ENCODE measurements at places on chromosomes 7 and 10. TPM values are rescaled to one million over a fixed set of nuclear protein-coding genes. Genes with fewer than 3 reads are reported as not detected.

DNA sequence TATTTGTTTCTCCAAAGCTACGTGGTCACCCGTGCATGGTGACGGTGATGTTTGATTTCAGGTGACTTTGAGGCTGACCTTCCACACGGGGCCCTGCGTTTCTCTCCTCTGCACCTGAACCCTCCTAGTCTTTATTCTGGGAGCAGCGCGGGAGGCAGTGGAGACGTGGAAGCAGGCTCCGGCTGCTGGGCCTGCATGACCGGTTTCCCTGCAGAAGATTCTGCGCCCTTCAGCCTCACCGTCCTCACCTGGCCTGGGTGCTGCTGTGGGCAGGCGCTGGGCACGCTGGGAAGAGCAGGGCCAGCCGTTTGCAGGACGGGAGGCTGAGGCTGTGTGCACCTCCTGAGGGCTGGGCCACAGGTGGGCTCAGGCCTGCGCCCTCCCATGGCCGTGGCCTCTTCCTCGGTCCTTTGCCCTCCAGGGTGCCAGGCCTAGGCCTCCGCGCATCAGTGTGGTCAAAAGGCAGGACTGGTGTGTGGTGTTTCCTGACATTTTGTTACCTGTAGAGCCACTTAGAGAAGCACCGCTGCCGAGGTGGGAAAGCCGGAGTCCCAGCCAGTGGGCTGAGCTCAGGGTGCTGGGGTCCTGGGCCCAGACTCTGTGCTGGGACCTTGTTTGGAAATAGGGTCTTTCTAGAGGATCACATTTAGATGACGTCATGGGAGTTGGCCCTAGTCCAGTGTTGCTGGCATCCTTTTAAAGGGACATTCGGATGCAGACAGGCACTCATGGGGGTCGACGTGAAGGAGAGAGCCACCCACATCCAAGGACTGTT is 478.3 kb downstream of the DNAJB6 start:
- no peak for DNase-seq

Gene ZNF117
- 9.4 TPM for polyA plus RNA-seq

- DNase-seq, result no peak
Measured at GRCh38 chr7:132321387-132321786, 254.9 kb downstream of the PLXNA4 start.

Gene KCP
- polyA plus RNA-seq, result 0.82 TPM

Gene RPEL1
- polyA plus RNA-seq, result 0.19 TPM

Gene EN2
- 0.70 TPM for polyA plus RNA-seq

GRCh38 chr10:93088466-93088865 is 14.8 kb downstream of the CYP26A1 start:
- peak; percentile 36 for DNase-seq

DNA sequence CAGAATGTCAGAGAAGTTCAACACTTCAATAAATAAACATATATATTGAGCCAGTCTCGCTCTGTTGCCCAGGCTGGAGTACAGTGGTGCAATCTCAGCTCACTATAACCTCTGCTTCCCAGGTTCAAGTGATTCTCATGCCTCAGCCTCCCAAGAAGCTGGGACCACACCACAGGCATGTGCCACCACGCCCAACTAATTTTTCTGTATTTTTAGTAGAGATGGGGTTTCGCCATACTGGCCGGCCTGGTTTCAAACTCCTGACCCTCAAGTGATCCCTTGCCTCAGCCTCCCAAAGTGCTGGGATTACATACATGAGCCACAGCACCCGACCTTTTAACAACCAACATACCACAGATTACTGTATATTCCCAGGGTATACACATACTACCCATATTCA is 134.2 kb downstream of the JMJD1C start:
- DNase-seq, result no peak

- no peak for DNase-seq
Measured at GRCh38 chr10:60197206-60197605, 192.5 kb downstream of the ANK3 start.

DNA sequence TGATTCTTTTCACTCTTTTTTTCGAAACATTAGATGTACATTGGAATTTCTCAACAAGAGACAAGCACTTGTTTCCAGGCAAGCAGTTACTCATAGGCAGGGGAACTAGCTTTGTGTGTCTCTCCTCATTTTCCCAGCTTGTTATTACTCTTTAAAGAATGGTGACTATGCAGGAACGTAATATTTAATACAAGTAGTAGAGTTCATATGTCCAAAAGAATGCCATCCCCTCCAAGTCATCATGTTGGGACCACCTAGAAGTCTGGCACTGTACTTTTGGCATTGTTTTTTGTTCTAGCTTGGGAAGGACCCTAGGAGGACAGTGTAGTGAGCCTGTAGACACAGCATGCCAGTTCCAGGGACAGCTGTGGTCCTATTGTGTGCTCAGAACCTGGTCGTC is 650.7 kb downstream of the INHBA start:
- no peak for DNase-seq

GRCh38 chr10:28587970-28588290 is 55.0 kb downstream of the WAC start:
- DNase-seq, result peak; percentile 72

Gene WDR91
- 13.7 TPM for polyA plus RNA-seq

Gene CAV2
- 58.5 TPM for polyA plus RNA-seq

GRCh38 chr10:70362328-70362727 is 20.1 kb downstream of the LRRC20 start:
- no peak for DNase-seq

Gene NAT16
- not detected for polyA plus RNA-seq

Gene PRF1
- polyA plus RNA-seq, result 0.97 TPM

Gene TM9SF3
- 88.5 TPM for polyA plus RNA-seq

Gene NPY
- polyA plus RNA-seq, result 23.5 TPM

Gene PTF1A
- not detected for polyA plus RNA-seq

Gene CALML3
- polyA plus RNA-seq, result 0.33 TPM

Gene CLDN4
- polyA plus RNA-seq, result 0.77 TPM

DNA sequence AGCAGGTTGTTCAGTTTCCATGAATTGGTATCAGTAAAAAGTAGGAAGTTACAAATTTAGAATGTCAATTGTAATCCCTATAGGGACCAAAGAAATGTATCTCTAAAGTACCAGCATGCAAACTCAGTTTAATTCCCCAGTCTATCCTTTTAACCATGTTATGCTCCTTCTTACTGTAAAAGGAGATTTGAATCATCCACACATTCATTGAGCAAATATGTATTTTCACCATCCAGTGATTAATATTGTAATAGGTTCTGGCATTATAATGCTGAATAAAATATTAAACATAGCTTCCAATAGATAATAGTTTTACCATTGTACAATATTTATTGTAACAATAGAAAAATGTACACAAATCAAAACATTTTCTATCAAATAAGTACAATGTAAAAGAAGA is 228.2 kb upstream of the SEMA3A start:
- no peak for DNase-seq

Gene IL2RA
- 0.62 TPM for polyA plus RNA-seq

DNA sequence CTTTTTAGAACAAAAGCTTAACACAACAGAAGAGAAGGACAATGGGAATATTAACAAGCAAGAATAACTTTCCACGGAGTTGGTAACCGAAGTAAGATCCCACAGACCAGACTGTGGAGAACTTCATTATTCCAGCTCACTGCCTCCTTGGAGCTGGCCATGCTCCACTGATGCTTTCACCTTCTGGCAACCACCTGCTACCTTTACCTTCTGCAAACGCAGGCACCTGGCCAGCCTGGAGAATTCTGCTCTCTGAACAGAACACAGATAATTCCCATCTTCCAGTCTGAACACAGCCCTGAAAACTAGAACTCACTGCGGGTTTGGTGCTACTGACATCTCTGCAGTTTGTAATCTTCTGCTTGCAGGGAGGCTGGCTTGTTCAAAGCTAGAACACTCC is 66.5 kb downstream of the JAZF1 start:
- DNase-seq, result no peak

Gene AKR1D1
- 0.22 TPM for polyA plus RNA-seq

- DNase-seq, result no peak
Measured at GRCh38 chr7:37097983-37098382, 350.7 kb downstream of the ELMO1 start.

Gene PSMA2
- polyA plus RNA-seq, result 114 TPM

Gene PON1
- polyA plus RNA-seq, result 0.27 TPM

DNA sequence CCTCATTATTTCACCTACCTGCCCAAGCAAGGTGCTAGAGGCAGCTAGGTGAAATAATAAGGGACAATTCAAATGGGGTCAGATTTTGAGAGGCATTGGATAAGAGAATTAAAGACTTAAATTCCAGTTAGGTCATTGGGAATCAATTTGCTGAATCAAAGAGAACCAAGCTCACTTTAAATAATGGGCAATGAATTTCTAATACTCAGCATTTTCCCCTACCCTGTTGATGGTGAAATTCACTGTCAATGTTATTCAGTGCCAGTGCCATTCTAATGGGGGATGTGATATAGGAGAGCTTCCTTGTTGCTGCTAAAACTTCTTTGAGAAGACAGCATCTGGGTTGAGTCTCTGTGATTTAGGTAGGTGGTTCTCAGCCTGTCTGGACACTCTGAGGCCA is 509.3 kb downstream of the PHTF2 start:
- DNase-seq, result no peak

GRCh38 chr7:3200504-3200903 is 100.5 kb upstream of the SDK1 start:
- no peak for DNase-seq

Gene ZNF655
- 45.6 TPM for polyA plus RNA-seq

Gene FAM131B
- 1.5 TPM for polyA plus RNA-seq

GRCh38 chr7:68980011-68980410 is 618.3 kb upstream of the AUTS2 start:
- DNase-seq, result no peak

GRCh38 chr10:109972372-109973001 is 35.3 kb upstream of the ADD3 start:
- no peak for DNase-seq

Gene COBL
- polyA plus RNA-seq, result 88.2 TPM

DNA sequence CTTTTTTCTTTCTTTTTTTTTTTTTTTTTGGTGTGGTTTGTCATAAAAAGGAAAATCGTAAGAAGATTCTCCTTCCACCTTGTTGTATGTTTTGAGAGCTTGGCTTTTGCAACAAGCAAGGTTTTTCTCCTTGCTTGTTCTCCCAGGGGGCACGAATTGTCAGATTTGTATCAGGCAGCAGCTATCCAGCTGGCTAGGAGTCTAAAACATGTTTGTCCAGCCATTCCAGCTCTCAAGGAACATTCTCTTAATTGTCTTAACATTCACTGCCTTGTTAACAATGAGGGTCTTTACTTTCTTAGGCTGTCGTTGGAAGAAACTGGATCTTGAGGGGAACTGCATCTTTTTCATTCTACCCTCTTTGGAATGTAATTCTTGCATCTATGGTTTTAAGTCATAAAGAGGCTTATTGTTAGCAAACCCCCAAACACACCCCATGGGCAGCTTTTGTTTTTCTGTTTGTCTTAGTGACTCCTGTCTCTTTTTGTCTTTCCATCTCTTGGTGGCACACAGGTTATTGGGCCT is 14.6 kb downstream of the SHTN1 start:
- no peak for DNase-seq

GRCh38 chr10:15824498-15824897 is 35.8 kb downstream of the MINDY3 start:
- peak; percentile 30 for DNase-seq

Gene FOXP2
- polyA plus RNA-seq, result 9.0 TPM

DNA sequence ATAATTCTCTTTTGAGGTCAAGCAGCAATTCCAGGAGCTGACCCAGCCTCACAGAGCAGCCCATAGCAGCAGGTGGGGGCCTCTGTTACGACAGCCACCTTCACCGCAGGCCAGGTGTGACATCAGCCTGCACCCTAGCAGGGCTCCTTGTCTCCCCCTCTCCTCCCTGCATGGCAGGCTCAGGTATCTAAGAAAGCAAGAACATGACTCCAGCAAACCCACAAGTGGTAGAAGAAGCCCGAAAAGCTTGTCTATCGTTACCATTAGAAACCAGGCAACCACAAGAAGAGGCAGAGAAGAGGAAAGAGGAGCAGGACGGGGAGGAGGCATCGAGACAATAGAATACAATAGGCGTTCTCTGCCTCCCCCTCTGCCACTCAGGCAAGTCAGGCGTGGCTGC is 104.0 kb upstream of the PRR15 start:
- DNase-seq, result no peak

Gene ARMC3
- polyA plus RNA-seq, result 0.12 TPM

Gene PALD1
- polyA plus RNA-seq, result 12.8 TPM

GRCh38 chr10:124918906-124919305 is 23.0 kb upstream of the ZRANB1 start:
- no peak for DNase-seq

Gene MYOZ1
- polyA plus RNA-seq, result 455 TPM

GRCh38 chr7:90777465-90777864 is 181.3 kb downstream of the CDK14 start:
- DNase-seq, result no peak

GRCh38 chr7:135486261-135486920 is 23.5 kb downstream of the CNOT4 start:
- peak; percentile 2 for DNase-seq

DNA sequence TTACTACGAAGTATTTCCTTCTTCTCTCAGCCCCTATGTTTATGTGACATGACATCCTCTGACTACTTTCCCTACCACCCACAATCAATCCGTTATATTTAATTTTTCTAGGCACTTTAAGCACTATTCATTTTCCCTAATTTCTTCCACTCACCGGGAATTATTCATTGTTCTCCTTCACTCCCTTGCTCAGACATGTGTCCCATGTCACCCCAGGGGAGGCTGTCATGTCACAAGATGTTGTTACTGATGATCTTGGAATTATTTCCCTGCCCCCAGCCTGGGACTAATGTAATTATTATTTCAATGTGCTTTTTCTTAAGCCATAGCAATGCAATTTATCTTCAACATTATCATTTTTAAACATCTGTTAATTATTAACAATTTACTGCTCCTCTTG is 317.2 kb downstream of the PHF14 start:
- DNase-seq, result no peak

- DNase-seq, result no peak
Measured at GRCh38 chr10:81914736-81915503, 39.9 kb downstream of the NRG3 start.

DNA sequence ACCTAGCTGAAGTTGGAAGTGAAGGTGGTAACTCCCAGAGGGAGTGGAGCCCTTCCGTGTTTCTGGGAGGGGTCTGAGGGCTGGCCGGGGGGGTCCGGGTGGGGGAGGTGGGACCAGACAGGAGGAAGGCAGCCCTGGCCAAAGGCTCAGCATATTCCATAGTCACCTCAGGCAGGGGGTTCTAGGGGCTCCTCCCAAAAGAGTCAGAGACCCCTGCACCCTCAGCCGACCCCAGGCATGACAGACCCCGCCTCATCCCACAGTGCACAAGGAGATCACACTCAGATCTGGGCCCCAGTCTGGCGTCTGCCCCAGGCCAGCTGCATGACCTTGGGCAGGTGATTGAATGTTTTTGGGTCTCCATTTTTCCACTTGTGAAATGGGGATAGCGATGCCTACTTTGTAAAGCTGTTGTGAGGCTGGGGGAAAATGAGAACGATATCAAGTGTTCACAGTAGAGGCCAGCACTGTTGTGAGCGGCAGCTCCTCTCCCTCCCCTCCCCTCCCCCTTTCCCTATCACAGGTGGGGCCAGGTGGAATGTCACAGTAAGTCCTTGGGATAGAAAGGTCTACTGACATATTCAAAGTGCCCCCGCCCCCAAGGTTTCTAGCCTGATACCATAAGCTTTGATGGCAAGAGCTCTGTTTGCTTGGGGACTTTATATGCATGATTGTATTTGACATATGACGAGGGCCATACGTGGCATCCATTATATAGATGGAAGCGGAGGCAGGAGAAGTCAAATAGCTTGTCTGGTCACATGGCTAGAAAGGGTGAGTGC is 33.3 kb downstream of the DNAJB12 start:
- DNase-seq, result no peak

Gene ZNF365
- polyA plus RNA-seq, result 0.34 TPM

- DNase-seq, result no peak
Measured at GRCh38 chr10:28778524-28778923, 101.2 kb downstream of the BAMBI start.

Data from muscle of back (tissue), 13 donors.